ENCODE measurements at places on chromosomes 1 and 21.
A peak's percentile ranks its signal among the peaks of the same experiment; 100 is the strongest.

DNA sequence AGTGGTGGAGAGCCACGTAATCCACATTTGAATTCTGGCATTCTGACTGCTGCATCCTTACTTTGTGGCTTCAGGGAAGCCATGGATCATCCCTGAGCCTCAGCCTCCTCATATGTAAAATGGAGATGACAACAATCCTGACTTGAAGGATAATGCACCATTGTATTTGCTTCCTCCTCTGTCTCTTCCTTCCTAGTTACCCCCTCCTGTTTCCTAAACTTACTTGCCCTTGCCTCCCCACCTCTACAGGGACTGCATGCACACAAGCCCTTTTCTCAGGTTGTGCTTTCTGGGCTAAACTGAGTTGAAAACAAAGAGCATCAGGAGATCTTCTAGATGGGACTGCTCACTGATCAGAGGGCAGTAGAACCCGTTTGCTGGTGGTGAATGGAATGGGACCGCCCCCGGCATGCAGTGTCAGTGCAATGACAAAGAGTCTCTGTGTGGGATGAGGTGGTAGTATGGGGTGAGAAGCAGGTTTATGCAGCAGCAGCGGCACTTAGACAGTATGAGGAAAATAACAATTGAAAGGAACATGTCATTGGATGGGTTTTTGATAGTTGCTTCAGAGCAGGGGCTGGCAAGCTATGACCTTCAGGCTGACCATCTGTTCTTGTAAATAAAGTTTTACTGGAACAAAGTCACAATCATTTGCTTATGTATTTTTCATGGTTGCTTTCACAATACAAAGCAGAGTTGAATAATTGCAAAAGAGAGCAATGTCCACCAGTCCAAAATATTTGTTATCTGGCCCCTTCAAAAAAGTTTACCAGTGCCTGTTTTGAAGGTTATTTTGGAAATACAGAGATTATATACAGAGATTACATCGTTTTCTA, 6.1 kb upstream of the ADAMTS1 start:
- no peak for DNase-seq

GRCh38 chr1:18668750-18669404, 38.2 kb downstream of the PAX7 start:
- no peak for DNase-seq

- DNase-seq = no peak
Measured at GRCh38 chr1:18803851-18804250, 55.6 kb downstream of the TAS1R2 start.

DNA sequence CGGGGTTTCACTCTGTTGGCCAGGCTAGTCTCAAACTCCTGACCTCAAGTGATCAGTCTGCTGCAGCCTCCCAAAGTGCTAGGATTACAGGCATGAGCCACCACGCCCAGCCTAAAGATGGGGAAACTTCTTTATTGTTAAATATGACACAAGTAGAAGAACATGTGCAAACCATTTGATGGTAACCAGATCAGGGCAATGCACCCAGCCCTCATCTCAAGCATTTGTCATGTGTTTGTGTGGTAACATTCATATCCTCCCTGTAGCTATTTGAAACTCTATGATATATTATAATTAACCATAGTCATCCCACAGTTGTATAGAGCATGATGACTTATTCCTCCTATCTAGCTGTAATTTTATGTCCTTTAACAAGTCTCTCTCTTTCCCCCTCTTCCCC, 119.5 kb upstream of the TMPRSS2 start:
- DNase-seq = peak; percentile 86

- DNase-seq = no peak
Measured at GRCh38 chr1:183214021-183214970, 28.2 kb downstream of the LAMC2 start.

- DNase-seq = no peak
Measured at GRCh38 chr1:119228335-119229080, 88.1 kb upstream of the WARS2 start.

DNA sequence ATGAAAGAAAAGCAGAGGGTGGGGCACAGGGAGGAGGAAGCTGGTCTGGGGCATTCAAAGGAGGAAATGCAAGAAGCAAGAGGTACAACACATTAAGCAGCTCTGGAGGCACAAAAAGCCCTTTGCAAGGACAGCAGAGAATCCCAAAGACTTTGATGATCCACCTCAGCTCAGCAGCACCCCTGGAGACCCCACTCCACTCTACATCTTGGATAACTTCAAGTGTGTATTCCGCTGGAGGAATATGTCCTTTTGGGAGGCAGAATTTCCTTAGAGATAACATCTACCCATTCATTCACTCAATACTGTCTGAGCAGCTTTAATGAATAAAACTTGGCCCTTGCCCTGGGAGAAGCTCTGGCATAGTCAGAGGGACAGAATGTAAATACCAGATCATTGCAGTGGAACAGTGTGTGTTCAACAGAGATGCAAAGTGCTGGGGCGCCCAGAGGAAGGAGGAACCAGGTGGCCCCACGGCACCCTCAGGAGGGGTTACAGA, 599.7 kb downstream of the KIF26B start:
- DNase-seq = no peak

DNA sequence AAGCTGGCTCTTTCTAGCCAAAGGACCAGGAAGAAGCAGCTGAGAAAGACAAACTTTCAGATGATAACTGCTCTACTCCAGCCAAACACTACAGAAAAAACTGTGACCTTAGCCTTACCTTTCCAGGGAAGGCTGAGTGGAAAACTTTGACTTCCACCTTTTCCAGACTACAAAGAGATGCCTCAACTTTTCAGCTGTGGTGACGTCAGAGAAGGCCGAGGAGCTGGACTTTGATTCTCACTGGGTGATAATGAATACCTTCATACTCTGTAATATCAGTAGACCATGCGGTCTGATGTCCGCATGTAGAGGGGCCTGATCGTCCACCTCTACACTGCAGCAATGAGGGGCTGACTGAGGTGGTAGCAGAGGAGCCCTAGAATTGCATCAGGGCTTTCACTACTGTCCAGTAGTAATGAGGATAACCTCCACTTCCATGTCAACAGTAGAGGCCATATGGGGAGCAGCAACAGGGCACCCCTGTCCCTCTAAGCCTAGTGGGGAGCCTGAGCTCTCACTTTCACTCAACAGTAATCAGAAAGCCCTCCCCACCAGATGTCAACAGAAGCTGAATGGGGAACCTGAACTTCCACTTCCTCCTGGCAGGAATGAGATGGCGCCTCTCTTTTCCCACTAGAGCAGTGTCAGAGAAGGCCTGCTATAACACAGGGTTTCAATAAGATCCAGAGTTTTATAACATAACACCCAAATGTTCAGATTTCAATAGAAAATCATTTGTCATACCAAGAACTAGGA, 28.4 kb upstream of the PADI1 start:
- no peak for DNase-seq

DNA sequence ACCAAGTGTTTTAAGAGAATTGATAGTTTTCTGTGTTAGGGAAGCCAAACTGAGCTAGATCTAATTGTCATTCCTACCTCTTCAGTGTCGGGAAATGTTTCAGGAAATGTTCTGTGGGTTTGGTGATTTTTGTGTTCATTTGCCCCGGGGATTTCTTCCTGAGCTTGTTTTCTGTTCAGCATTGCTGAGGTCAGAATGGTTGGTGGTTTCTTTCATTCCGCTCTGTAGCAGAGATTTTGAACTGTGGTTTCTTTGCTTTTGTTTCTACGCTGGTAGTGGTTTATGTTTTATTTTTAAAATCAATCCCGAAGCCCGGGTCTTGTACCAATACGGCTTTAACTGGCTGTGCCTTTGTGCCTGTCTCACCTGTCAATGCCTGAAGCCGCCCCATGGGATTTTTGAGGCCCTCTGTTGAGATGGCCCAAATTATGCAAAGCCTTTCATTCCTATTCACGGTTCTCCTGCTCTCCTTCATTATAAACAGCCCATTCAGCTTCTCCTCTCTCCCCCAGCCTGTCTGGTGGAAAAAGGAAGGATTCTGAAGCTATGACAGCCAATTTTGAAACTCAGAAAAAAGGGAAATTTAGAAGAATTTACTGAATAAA, 417.2 kb upstream of the KAZN start:
- peak; percentile 2 for DNase-seq

DNA sequence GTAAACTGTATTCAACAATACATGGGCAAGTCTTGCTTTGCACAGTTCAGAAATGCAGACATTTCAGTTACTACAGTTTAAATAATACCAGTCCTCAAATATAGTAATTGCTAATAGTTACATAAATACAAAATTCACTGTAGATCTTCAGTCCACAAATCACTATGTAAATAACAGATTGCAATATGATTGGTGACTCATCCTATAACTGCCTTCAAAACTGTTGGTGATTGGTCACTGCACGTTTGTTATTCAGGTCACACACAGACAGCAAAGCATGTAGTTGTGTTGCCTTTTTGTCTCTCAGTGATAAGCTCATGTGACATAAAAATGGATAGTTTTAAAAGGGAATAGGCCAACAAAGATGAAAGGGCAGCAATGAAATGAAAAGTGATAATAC, 186.5 kb upstream of the CTTNBP2NL start:
- no peak for DNase-seq
